ENCODE measurements at places on chromosomes 11 and 22. TPM values are rescaled to one million over a fixed set of nuclear protein-coding genes. Genes with fewer than 3 reads are reported as not detected.

DNA sequence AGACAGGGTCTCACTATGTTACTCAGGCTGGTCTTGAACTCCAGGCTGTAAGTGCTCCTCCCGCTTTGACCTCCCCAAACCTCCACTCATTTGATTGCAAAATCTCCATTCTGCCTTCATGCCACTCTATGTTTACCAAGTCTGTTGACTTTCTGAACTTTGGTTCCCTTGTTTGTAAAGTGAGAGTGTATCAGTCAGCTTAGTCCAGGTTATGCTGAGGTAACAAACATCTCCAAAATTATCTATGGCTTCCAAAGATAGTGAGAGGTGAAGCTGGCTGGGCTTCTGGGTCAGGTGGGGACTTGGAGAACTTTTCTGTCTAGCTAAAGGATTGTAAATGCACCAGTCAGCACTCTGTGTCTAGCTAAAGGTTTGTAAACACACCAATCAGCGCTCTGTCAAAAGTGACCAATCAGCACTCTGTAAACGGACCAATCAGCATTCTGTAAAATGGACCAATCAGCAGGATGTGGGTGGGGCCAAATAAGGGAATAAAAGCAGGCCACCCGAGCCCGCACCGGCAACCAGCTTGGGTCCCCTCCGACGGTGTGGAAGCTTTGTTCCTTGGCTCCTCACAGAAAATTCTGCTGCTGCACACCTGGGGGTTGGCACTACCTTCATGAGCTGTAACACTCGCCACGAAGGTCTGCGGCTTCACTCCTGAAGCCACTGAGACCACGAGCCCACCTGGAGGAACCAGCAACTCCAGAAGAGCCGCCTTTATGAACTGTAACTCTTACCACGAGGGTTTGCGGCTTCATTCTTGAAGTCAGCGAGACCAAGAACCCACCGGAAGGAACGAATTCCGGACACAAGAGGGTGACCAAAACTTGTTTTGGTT, 109.3 kb downstream of the MIAT start:
- no peaks in the 10 kb centered on the region for H3K4me1 ChIP-seq
- no peak overlapping the region for H3K4me3 ChIP-seq
- no peaks in the 10 kb centered on the region for H3K36me3 ChIP-seq
- no peak overlapping the region for H3K27ac ChIP-seq

- no peak for DNase-seq
- H3K4me3 ChIP-seq, result no peak overlapping the region
- H3K4me1 ChIP-seq, result no peaks in the 10 kb centered on the region
- H3K27me3 ChIP-seq, result no peaks in the 10 kb centered on the region
- H3K27ac ChIP-seq, result no peak overlapping the region
These were observed 61.8 kb downstream of the PIK3C2A start for GRCh38 chr11:17145972-17146371.

DNA sequence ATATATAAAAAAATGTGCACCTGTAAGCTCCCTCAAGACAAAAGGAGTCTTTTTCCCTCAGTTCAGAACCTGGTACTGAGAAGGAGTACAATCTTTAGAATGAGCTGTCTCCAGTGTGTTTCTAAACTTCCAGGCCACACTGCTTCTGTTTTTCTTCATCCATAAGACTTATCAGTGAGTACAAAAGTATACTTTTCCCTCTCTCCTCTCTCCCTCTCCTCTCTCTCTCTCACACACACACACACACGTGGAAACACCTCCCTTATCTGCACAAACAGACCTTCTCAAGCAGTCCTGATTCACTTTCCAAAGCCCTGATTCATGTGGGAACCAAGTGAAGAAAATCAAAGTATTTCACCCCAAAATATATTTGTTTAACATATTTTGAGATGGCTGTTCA, 220.7 kb upstream of the UBASH3B start:
- no peaks in the 10 kb centered on the region for H3K27me3 ChIP-seq
- H3K27ac ChIP-seq, result no peak overlapping the region
- H3K4me1 ChIP-seq, result no peaks in the 10 kb centered on the region

- peak within 1 kb of the TSS; percentile 83 for H3K4me3 ChIP-seq
- H3K4me1 ChIP-seq, result peaks cover 20% of the 10 kb centered on the region
- peak within 1 kb of the TSS; percentile 98 for H3K27ac ChIP-seq
- H3K27me3 ChIP-seq, result no peaks in the 10 kb centered on the region
These were observed at the start of gene MAP4K2 for GRCh38 chr11:64803158-64803845. Gene MAP4K2, minus strand, starts transcription at chr11:64803214. Its CDS starts 65 bp downstream, at chr11:64803149.

DNA sequence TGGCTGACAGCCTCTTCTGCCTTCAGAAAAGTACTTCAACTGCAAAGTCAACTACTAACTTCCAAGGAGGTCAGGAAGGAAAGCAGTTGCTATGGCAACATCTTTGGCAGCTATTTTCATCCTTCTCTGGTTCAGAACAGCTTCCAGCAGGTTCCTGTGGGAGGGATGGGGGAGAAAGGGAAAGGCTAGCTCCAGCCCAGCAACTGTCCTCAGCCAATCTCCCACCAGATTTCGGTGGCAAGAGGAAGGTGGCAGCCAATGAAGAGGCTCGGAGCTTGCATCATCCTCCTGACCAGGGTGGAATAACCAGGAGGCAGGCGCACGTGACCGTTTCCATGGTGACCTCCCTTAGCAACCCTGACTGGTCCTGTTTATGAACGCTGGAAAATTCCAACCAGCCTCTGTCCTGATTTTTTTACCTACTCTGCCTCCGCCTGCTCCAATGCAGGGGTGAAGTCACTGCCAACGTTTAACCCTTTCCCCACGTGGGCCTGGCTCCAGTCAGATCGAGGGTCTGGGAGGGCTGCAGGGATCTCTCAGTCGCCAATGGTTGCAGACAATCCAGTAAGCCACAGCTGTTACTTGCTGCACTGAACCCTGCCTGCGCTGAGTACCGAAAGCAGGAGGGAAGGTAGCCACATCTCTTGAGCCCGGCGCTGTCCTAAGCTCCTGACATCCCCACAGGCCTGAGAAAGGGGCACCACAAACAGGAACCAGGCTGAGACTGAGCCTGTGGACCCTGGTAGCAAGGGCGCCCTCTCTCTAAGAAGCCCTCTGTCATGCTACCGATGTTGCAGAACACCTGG, 11.2 kb upstream of the MALAT1 start:
- H3K4me3 ChIP-seq, result no peak overlapping the region
- no peaks in the 10 kb centered on the region for H3K36me3 ChIP-seq
- H3K4me1 ChIP-seq, result peaks cover 77% of the 10 kb centered on the region
- H3K27me3 ChIP-seq, result no peaks in the 10 kb centered on the region
- H3K27ac ChIP-seq, result peak overlapping the region; percentile 96

GRCh38 chr11:77819921-77820564, 479 bp downstream of the RSF1 start:
- H3K27ac ChIP-seq, result peak overlapping the region; percentile 97
- peak; percentile 82 for DNase-seq
- peaks cover 16% of the 10 kb centered on the region for H3K4me1 ChIP-seq

DNA sequence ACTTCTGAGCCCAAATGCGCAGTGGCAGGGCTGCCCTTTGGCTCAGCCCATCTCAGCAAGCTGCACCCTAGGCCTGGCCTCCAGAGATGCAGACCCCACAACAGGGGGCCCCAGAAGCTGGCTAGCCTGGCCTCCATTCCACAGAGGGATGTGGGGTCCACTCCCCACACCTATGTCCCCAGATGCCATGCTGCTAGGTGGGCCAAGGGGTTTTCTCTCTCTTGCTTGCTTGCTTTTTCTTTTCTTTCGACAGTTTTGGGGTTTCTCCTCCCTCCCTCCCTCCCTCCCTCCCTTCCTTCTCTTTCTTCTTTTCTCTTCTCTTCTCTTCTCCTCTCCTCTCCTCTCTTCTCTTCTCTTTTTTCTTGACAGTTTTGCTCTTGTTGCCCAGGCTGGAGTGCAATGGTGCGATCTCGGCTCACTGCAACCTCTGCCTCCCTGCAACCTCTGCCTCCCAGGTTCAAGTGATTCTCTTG, 9.6 kb downstream of the SCARF2 start:
- no peak overlapping the region for H3K4me3 ChIP-seq
- peaks cover 37% of the 10 kb centered on the region for H3K4me1 ChIP-seq
- H3K27me3 ChIP-seq, result peaks cover 13% of the 10 kb centered on the region

DNA sequence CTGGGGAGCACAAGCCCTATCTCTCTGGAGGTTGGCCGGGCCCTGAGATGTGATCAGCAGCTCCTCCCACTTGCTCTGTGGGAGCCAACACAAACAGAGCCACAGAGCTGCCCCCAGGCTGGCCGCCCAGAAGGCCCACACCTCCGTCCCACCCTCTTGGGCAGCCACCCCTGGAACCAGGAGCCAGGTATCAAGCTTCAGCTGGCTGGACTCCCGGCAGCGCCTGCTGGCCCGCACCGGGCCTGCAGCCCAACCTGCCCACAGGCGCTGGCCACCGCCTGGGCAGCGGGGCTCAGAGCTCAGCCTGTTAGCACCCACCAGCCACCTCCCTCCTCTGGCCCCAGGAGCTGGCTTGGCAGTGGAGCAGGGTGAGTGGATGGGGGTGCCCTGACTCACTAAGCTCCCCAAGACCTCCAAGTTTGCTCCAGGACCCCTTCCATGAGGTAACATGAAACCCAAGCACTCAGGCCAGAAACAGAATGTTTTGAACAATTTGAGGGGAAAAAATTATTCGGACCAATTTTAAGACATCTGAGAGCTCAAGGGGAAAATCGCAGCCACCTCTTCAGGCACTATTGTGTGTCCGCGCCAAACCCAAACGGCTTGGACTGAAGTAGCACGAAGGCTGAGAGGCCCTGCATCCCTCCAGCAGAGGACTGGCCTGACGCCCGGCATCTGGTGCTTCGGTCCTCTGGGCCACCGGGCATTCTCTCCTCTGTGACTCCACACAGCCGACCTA, 450.8 kb downstream of the SOX6 start:
- no peaks in the 10 kb centered on the region for H3K27me3 ChIP-seq
- DNase-seq, result no peak
- peaks cover 26% of the 10 kb centered on the region for H3K4me1 ChIP-seq
- no peaks in the 10 kb centered on the region for H3K36me3 ChIP-seq

- H3K27me3 ChIP-seq, result no peaks in the 10 kb centered on the region
- no peak for DNase-seq
- H3K27ac ChIP-seq, result no peak overlapping the region
- no peak overlapping the region for H3K4me3 ChIP-seq
- H3K4me1 ChIP-seq, result peaks cover 11% of the 10 kb centered on the region
These were observed 43.4 kb downstream of the PKNOX2 start for GRCh38 chr11:125207866-125208425.

DNA sequence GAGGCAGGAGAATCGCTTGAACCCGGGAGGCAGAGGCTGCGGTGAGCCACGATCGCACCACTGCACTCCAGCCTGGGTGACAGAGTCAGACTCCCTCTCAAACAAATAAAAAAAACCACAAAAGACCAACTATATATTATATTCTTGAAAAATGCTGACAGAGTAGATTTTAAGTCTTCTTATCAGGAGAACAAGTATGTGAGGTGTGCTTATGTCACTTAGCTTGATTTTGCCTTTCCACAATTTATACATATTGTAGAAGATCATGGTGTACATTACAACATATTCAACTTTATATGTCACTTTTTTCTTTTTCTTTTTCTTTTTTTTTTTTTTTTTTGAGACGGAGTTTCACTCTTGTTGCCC, 24.1 kb upstream of the CARS1 start:
- DNase-seq, result no peak
- H3K36me3 ChIP-seq, result no peaks in the 10 kb centered on the region
- no peaks in the 10 kb centered on the region for H3K27me3 ChIP-seq
- peaks cover 3% of the 10 kb centered on the region for H3K4me1 ChIP-seq

- no peaks in the 10 kb centered on the region for H3K36me3 ChIP-seq
- peaks cover 5% of the 10 kb centered on the region for H3K4me1 ChIP-seq
- no peak overlapping the region for H3K4me3 ChIP-seq
- no peak for DNase-seq
- H3K27me3 ChIP-seq, result no peaks in the 10 kb centered on the region
These were observed 78.7 kb downstream of the HORMAD2 start for GRCh38 chr22:30158744-30159500.

DNA sequence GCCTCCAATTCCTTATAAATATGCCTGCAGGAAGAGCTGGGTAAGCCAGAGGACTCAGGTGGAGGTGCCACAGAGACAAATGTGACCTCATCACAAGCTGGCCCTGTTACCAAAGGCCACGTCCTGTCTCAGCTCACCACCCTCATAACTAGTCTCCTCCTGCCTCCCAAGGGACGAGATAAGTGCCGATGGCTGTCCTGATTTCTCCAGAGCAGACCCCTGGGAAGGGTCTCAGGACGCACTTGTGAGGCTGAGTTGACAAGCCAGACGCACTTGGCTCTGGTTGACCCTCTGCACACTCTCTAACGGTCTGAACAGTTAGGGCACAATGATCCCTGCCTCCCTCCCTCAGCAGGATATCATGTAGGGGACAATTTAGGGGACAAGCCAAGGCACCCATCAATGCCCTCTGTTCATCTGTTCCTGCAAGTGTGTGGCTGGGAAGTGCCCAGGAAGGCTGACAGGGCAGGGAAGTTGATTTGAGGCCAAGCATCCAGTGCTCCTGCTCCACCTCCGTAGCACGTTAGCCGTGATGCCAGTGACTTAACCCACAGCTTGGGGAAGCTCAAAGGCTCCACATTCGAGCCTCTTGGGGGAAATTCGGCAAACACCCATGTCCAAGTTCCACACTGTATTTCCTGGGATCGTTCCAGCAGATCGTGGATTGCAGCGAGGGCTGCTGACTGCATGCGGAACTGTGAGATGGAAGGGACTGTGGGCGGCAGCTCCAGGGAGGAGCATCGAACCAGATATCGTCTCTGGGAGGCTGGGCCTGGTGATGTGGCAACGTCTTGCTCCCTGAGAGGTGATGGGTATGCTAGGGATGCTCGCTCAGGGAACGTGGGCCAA, 2.8 kb downstream of the SMIM38 start:
- no peak overlapping the region for H3K27ac ChIP-seq
- H3K4me3 ChIP-seq, result no peak overlapping the region
- no peaks in the 10 kb centered on the region for H3K36me3 ChIP-seq
- DNase-seq, result no peak
- H3K4me1 ChIP-seq, result peaks cover 12% of the 10 kb centered on the region
- no peaks in the 10 kb centered on the region for H3K27me3 ChIP-seq

DNA sequence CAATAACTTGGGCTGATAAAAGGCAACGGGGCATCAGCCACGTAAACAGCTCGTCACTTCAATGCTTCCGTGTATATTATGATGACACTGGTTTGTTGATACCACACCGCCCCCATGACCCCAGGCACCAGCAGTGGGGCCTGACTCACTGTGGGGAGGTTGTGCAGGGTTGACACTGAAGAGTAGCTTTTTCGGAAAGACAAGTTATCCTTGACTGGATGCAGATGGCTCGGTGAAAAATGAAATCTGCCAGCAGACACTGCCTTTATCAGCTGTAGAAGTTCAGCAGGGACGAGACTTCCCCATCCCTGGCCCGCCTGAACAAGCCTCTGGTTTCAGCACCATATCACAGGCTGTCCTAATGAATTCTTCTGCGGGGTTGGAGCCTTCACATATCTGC, 55.6 kb downstream of the WT1 start:
- DNase-seq, result peak; percentile 21

- H3K4me1 ChIP-seq, result peaks cover 15% of the 10 kb centered on the region
- no peak for DNase-seq
- H3K36me3 ChIP-seq, result no peaks in the 10 kb centered on the region
These were observed 48.0 kb upstream of the CADM1 start for GRCh38 chr11:115552151-115552772.

GRCh38 chr22:25237503-25237902, 18.1 kb downstream of the CRYBB2 start:
- no peak overlapping the region for H3K4me3 ChIP-seq
- H3K4me1 ChIP-seq, result no peaks in the 10 kb centered on the region
- H3K27me3 ChIP-seq, result no peaks in the 10 kb centered on the region
- DNase-seq, result no peak

GRCh38 chr11:18088366-18088765, 17.5 kb downstream of the SAAL1 start:
- DNase-seq, result no peak
- H3K4me3 ChIP-seq, result no peak overlapping the region
- H3K27ac ChIP-seq, result no peak overlapping the region
- no peaks in the 10 kb centered on the region for H3K36me3 ChIP-seq

- no peaks in the 10 kb centered on the region for H3K36me3 ChIP-seq
- no peak overlapping the region for H3K27ac ChIP-seq
- no peak overlapping the region for H3K4me3 ChIP-seq
- H3K4me1 ChIP-seq, result no peaks in the 10 kb centered on the region
- DNase-seq, result no peak
These were observed 7.5 kb downstream of the TMEM151A start for GRCh38 chr11:66299186-66299585.

MPZL2 gene
- 48.0 TPM for polyA plus RNA-seq

USP2 gene
- polyA plus RNA-seq, result 23.5 TPM
